ENCODE measurements at places on chromosomes 12 and 14.

GRCh38 chr14:31950764-31951637 is 126.1 kb upstream of the ARHGAP5 start:
- no peak for DNase-seq

- no peak for DNase-seq
These were observed 21.5 kb downstream of the ALDH6A1 start for GRCh38 chr14:74062809-74063150.

DNA sequence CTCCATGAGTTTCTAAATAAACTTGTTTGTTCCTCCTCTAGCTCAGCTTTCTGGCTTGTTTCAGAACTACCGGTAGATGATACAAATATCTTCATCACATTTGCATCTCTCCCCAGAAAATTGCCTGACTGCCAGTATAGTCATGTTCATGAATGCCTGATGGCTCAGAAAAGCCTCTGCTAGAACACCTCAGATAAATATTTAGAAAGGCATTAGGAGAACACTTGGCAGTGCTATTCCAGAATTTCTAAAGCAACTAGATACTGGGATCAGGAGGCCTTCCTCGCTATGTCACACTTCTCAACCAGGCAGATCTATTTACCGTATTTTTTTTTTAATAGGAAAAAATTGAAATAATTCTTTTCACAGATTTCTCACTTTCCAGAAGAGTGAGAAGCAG is 32.3 kb upstream of the KRAS start:
- no peak for DNase-seq

DNA sequence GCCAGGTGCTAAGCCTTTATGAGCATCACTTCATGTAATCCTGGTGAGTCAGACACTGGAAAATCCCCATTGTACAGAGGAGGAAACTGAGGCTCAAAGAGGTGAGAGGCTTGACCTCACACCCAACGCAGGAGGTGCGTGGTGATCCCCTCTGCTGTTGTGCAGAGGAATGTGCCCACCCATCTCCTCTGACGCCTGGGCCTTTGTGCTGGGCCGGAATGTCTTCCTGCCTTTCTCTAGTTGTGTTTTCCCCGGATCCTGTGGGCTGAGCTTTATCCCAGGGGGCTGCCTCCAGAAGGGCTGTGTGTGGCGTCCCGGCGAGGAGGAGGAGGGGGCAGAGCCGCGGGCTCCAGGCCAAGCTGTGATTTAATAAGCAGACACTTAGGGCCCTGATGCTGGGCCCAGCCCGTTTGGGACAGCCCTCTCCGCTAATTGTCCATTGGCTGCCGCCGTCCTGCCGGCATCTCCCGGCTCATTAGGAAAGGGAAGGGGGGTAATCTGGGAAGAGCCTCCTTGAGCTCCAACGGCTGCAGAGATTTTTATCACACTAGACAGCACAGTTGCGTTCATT is 653.6 kb downstream of the MED13L start:
- DNase-seq, result no peak

- no peak for DNase-seq
These were observed 263 bp upstream of the IFT81 start for GRCh38 chr12:110123919-110124268.

DNA sequence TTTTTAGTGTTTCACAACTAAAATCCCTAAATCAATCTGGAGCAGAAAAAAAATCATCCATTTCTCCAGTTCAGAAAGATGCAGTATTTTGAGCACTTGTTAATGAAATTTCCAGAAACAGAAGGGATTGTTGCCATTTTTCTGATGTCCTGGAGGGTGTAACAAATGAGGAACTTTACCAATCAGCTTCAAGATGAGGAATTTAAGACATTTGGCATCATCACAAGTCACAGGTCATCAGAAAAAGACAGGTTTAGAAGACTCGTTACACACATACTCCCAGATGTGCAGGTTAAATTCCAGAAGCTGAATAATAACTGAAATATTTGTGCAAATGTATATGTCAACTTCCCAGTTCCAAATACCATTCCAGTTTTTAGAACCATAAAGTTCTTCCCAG is 482 bp upstream of the PSMC1 start:
- no peak for DNase-seq

DNA sequence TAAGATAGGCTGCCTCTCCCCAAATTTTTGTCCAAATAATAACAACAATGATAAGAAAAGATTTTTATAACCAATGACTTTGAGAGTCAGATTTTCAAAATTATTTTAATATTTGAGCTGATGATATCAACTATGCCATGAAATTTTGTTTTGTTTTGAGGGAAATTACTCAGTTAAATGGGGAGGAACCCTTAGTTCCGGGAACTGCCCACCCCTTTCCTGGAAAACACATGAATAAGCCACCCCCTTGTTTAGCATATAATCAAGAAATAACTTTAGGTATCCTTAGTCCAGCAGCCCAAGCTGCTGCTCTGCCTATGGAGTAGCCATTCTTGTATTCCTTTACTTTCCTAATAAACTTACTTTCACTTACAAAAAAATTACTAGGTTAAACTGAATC is 61.4 kb downstream of the HMGA2 start:
- no peak for DNase-seq

DNA sequence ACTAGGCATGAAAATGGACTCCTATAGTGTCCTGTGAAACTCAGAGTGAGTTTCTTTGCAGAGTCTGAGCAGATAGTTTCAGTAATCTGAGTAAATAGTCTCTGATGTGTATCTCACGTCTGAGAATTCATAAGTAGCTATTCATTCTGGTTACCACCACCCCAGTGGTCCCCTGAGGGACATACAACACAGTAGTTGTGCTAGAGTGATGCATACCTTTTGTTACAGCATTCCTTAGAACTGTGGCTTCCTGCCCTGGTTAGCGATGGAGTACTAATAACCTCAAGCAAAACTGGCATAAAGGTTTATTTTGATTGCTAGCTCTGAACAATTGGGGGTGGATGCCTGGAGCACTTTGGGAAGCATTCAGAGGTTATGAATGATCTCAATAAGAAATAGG is 114.7 kb downstream of the DAAM1 start:
- DNase-seq, result peak; percentile 74

GRCh38 chr12:65988596-65988995 is 142.0 kb downstream of the LLPH start:
- DNase-seq, result no peak

- no peak for DNase-seq
These were observed 90.4 kb downstream of the PPP2R5C start for GRCh38 chr14:101851736-101852405.

- no peak for DNase-seq
These were observed 203.4 kb downstream of the TMX1 start for GRCh38 chr14:51443195-51444018.

DNA sequence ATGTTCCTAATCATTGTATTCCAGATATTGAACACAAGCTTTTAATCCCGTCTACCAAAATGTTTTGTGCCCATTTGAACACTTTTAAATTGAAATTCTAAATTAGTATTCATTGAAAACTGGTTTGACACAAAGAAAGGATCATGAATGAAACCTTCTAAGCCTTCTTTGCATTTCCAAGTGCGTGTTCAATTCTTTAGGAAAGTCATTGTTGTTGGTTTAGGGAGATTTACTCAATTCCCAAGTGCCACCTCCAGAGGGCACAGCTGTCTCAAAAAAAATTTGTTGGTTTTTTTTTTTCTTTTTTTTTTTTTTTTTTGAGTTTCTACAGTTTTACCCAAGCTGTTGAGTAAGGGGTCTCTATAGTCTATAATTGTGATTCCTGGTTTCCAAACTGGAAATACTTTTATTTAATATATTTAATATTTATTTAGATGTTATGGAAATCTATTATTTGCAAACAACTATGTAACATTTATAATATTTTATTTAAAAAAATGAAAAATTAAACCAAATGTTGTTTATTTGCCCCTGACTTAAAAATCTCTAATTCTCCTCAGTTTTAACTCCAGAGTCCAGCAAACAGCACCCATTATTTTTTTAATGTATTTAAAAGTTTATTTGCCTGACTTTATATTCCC is 79.9 kb downstream of the NEDD1 start:
- no peak for DNase-seq

- DNase-seq, result no peak
These were observed 69.3 kb upstream of the C14orf180 start for GRCh38 chr14:104510216-104510615.

- DNase-seq, result no peak
These were observed 24.1 kb downstream of the TMEM260 start for GRCh38 chr14:56603648-56604047.

DNA sequence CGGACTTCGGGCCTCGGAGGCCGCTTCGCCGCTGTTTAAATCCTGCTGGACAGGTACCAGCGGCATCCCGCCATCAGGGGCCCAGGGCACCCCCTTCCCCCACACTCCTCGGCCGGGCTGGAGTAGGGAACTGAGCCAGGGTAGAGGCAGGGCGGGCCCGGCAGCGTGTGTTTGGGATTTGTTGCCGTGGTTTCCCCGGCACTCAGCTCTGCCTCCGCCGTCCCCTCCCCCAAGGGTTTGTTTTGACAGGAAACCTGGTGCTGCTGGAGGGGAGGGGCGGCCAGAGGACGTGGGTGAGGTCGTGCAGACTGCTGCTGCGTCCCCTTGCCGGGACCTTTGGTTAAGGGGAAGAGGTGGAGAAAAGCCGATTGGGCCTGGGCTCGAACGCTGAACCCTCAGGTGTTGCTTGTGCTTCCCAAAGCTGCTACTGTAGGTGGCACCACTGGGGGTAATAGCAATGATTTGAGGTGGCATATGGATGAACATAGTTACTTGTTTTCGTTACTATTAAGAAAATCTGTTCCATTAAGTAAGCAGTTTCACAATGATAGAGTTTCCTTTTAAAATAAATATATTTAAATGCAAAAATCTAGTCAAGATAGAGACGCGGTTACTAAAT is 778 bp downstream of the TCP11L2 start:
- DNase-seq, result peak; percentile 33

DNA sequence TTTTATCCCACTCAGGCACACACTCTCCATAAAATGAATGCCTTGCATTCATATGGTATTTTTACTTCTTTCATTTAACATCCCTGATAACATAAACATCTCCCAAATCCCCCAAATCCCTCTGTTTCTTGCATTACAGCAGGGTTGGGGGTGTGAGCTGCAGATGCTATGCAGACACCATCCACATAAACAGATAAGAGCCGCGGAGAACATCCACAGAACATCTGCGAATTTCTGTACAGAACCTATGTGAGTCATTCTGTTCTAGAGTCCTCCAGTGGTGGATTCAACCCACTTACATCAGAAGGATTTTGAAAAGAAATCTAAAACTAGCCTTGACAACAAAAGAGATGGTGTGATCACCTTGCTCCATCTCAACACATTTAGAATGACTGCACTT is 20.3 kb downstream of the FBLN5 start:
- DNase-seq, result no peak

- no peak for DNase-seq
These were observed 619 bp downstream of the ERC1 start for GRCh38 chr12:991350-992333.

DNA sequence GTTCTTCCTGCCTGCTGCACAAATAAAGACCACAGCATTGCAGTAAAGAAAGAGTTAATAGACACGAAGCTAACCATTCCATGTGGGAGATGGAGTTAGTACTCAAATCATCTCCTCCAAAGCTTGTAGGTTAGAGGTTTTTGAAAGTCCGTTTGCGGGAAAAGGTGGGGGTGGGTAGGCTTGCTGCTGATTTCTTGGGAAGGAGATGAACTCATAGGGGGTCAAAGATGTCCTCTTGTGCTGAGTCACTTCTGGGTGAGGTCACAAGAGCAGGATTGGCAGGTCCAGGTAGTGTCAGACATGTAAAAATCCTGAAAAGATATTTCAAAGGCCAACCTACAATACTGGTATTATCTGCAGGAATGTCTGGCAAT is 66.4 kb downstream of the PTHLH start:
- no peak for DNase-seq

DNA sequence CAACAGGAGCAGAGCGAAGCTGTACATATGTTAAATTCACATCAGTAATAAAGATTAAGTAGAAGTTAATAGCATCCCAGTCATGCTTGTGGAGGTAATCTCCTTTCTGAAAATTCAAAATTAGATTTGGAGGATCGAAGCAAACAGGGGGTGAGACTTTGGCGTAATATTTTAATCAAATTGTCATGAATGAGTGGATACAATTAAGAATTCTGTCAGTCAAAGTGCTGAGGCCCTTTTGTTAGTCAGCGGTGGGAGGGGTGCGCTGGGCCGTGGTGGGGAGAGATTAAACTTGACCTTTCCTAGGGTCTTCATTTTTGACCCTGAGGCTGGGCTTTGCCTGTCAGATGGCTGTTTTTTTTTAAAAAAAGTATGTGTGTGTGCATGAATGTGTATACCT is 226.7 kb downstream of the VRK1 start:
- DNase-seq, result no peak

DNA sequence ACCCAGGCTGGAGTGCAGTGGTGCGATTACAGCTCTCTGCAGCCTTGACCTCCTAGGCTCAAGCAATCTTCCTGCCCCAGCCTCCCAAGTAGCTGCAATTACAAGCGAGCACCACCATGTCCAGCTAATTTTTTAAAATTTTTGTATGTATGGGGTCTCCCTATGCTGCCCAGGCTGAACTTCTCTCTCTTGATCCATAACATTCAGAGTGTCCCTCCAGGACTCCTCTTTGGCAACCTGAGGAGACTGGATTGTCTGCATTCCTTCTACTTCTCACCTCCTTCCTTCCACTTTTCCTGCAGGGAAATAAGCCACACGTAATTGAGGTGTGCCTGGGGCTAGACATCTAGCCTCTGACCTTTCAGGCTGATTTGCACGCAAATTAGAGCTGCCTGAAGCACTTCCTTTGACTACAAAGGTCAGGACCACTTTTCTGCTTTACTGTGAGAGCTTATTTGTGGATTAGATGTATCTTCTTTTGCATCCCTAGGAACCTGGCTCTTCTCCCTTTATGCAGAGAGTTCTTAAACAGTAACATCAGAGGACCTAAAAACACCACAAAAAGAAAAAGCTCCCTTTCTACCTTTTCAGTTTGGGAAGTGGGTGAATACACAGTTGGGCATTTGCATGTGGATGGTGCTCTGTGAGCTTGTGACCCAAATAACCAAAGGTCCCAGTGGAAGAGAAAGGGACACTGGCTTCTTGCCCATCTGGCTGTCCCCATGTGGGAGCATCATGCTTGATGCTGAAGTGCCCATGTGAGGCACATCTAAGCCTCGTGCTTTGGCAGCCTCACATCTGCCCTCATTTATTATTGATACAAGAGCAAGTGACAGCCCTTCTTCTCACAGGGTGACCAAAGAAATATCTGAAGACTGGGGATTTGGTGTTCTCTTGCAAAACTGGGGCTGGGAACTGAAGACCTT is 33.5 kb downstream of the PYGL start:
- DNase-seq, result no peak

GRCh38 chr12:11749943-11750690 is 100.6 kb downstream of the ETV6 start:
- DNase-seq, result no peak

GRCh38 chr14:93120517-93120916 is 4.8 kb upstream of the ITPK1 start:
- DNase-seq, result no peak

All from T1000 (cell line).